ENCODE measurements at places on chromosomes 2 and 18. TPM values are rescaled to one million over a fixed set of nuclear protein-coding genes. Genes with fewer than 3 reads are reported as not detected.

Gene UBE2E3
- 69.0 TPM for total RNA-seq

Gene KIF5C
- 0.21 TPM for total RNA-seq

GRCh38 chr18:22106536-22107292 is 62.7 kb upstream of the GATA6 start:
- H3K4me3 ChIP-seq: no peak overlapping the region
- no peaks in the 10 kb centered on the region for H3K27me3 ChIP-seq
- no peak overlapping the region for H3K27ac ChIP-seq

GRCh38 chr2:23375448-23375847 is 9.5 kb upstream of the KLHL29 start:
- H3K4me1 ChIP-seq: peaks cover 29% of the 10 kb centered on the region
- H3K27me3 ChIP-seq: no peaks in the 10 kb centered on the region
- no peaks in the 10 kb centered on the region for H3K36me3 ChIP-seq
- DNase-seq: peak; percentile 63
- H3K4me3 ChIP-seq: no peak overlapping the region
- H3K27ac ChIP-seq: no peak overlapping the region

DNA sequence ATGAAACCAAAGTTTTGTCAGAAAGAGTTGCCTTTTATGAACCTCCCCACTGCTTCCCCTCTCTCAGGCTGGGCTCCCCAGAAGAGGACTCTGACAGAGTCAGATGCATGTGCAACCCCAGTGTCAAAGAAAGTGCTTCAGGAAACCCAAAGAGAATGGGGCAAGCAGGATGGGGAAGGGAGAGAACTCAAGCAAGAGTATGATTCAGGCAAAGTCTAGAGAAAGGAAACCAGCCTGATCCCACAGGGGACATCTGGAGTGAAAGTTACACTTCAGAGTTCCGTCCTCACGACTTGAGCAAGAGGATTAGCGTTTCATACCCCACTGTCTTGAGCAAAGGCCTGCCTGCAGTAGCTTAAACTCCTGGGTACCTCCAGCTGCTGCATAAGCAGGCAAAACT is 51.8 kb upstream of the EPC2 start:
- H3K4me3 ChIP-seq: no peak overlapping the region
- peaks cover 16% of the 10 kb centered on the region for H3K4me1 ChIP-seq
- no peaks in the 10 kb centered on the region for H3K36me3 ChIP-seq

GRCh38 chr18:8979258-8979988 is 123.1 kb upstream of the NDUFV2 start:
- no peak overlapping the region for H3K4me3 ChIP-seq
- peaks cover 8% of the 10 kb centered on the region for H3K4me1 ChIP-seq
- H3K27ac ChIP-seq: no peak overlapping the region
- no peaks in the 10 kb centered on the region for H3K27me3 ChIP-seq

Gene RTP5
- not detected for total RNA-seq

Gene CYP20A1
- total RNA-seq: 14.5 TPM

- H3K36me3 ChIP-seq: peaks cover 5% of the 10 kb centered on the region
- peaks cover 9% of the 10 kb centered on the region for H3K4me1 ChIP-seq
- peak; percentile 74 for DNase-seq
- no peaks in the 10 kb centered on the region for H3K27me3 ChIP-seq
- peak overlapping the region; percentile 63 for H3K27ac ChIP-seq
These were observed 72.0 kb upstream of the TMEM178A start for GRCh38 chr2:39593439-39594393.

Gene SLC38A11
- not detected for total RNA-seq

GRCh38 chr18:9756271-9756932 is 48.3 kb downstream of the RAB31 start:
- no peak overlapping the region for H3K4me3 ChIP-seq
- no peaks in the 10 kb centered on the region for H3K27me3 ChIP-seq
- no peak overlapping the region for H3K27ac ChIP-seq
- no peaks in the 10 kb centered on the region for H3K36me3 ChIP-seq

Gene RIT2
- total RNA-seq: not detected

GRCh38 chr2:52862801-52863200 is 904.8 kb upstream of the CHAC2 start:
- H3K27ac ChIP-seq: no peak overlapping the region
- peak; percentile 9 for DNase-seq
- H3K36me3 ChIP-seq: no peaks in the 10 kb centered on the region
- H3K27me3 ChIP-seq: no peaks in the 10 kb centered on the region
- H3K4me1 ChIP-seq: peaks cover 10% of the 10 kb centered on the region
- no peak overlapping the region for H3K4me3 ChIP-seq

GRCh38 chr2:205660521-205661124 is 21.7 kb upstream of the NRP2 start:
- no peaks in the 10 kb centered on the region for H3K36me3 ChIP-seq
- DNase-seq: peak; percentile 68
- no peak overlapping the region for H3K27ac ChIP-seq
- H3K4me1 ChIP-seq: peaks cover 25% of the 10 kb centered on the region
- H3K4me3 ChIP-seq: no peak overlapping the region

GRCh38 chr18:48310999-48311398 is 98.2 kb downstream of the ZBTB7C start:
- no peak overlapping the region for H3K27ac ChIP-seq
- no peaks in the 10 kb centered on the region for H3K36me3 ChIP-seq
- no peak for DNase-seq
- no peaks in the 10 kb centered on the region for H3K27me3 ChIP-seq
- no peaks in the 10 kb centered on the region for H3K4me1 ChIP-seq
- H3K4me3 ChIP-seq: no peak overlapping the region

DNA sequence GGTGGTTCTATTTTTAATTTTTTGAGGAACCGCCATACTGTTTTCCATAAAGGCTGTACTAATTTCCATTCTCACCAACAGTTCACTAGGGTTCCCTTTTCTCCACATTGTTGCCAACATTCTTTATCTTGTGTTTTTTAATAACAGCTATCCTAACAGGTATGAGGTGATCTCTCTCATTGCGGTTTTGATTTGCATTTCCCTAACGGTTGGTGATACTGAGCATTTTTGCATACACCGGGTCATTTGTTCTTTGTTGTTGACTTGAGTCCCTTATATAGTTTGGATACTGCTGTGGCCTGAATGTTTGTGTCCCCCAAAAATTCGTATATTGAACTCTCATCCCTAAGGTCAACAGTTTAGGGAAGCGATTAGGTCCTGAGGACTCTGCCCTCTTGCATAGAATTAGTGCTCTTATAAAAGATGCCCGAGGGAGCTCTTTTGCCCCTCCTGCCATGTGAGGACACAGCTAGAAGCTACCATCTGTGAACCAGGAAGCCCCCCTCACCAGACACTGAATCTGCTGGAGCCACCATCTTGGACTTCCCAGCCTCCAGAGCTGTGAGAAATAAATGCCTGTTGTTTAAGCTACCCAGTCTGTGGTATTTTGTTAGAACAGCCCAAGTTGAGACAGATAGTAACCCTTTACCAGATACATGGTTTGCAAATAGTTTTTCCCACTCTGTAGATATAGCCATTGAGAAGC is 4.7 kb downstream of the IMP4 start:
- no peak overlapping the region for H3K27ac ChIP-seq
- DNase-seq: no peak
- H3K36me3 ChIP-seq: peaks cover 47% of the 10 kb centered on the region

DNA sequence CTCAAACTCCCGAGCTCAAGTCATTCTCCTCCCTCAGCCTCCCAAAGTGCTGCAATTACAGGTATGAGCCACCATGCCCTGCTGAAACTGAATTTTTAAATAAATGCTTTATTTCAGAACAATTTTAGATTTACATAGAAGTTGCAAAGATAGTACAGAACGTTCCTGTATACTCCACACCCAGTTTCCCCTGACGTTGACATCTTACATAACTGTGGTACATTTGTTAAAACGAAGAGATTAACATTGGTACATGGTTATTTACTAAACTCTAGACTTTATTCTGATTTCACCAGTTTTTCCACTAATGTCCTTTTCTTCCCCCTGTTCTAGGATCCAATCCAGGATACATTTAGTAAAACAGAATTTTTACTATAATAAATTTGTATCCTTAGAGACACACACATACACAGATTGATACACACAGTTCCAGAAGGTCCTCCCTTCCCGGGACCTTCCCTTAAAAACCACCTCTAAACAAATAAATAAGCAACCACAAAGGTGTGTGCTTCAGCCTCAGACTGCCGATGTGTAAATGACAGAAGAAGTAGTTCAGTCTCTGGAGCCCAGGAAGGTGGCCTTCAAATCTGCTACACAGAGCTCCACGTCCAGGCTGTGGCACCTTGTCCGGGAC is 6.9 kb downstream of the NEU2 start:
- H3K4me3 ChIP-seq: peak overlapping the region; percentile 47
- peaks cover 18% of the 10 kb centered on the region for H3K4me1 ChIP-seq
- no peaks in the 10 kb centered on the region for H3K36me3 ChIP-seq
- no peaks in the 10 kb centered on the region for H3K27me3 ChIP-seq
- H3K27ac ChIP-seq: peak overlapping the region; percentile 93

Data from MCF 10A (cell line).